Stimulated activated CD8-positive, alpha-beta memory T cell treated with anti-CD3 and anti-CD28 coated beads, Interleukin-4, amount 100 ng/mL, for 4 hours (primary cell): ENCODE measurements at places on chromosomes 1 and 21.

GRCh38 chr1:210536254-210536961 lies 207.7 kb downstream of the HHAT start:
- DNase-seq: no peak

- DNase-seq: no peak
Observed at GRCh38 chr1:29176576-29176975, 5.1 kb downstream of the SRSF4 start.

DNA sequence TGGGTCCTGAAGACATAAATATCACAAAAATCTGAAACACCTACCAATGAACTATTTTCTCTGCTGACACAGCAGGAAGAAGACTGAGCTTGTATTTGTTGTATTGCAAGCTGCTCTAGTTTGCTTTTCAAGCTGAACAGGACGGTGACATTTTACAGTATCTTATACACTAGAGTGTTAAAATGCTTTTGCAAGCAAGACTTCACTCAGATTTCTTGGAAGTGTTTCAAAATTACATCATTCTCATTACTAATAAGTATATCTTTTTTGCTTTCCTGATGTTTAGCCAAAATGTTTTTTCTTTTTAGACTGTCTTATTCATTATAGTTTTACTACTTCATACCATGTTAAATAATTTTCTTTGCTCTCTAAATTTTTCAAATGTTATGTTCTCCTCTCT lies 427.1 kb upstream of the CXADR start:
- no peak for DNase-seq

- no peak for DNase-seq
Observed at GRCh38 chr21:43911015-43911934, 46.3 kb downstream of the AGPAT3 start.

- no peak for DNase-seq
Observed at GRCh38 chr1:184965944-184966860, 8.1 kb downstream of the NIBAN1 start.

GRCh38 chr1:34409689-34410229 lies 233.1 kb downstream of the C1orf94 start:
- no peak for DNase-seq

DNA sequence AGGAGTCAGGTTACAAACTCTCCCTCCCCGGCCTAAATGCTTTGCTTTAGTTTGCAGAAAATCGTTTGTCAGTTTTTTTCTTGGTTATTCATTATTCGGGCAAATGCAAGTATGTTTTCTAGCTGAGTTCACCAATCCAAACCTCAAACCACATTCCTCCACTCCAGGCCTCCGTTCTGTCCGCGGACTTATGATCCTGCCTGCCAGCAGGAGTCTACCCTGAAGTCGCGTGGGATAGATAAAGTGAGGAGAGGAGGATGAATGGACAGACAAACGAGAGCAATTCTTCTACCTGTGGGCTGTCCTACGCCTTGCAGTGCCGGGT lies 1.3 kb downstream of the ADAMTS1 start:
- no peak for DNase-seq

DNA sequence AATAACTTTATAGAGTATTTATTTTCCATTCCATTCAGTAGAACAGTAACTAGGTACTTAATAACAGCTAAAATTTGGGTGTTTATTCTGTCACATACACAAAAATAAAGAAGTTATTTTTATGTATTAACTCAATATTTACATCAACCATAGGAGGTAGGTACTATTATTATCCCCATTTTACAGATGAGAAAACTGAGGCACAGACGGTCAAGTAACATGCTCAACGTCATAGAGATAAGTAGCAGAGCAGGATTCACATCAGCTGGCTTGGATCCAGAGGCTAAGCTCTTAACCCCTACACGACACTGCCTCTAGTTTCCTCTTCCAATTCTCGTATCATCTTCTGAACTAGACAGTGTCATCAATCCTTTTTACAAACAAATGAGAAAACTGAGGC lies 9.3 kb downstream of the ZBTB21 start:
- no peak for DNase-seq

DNA sequence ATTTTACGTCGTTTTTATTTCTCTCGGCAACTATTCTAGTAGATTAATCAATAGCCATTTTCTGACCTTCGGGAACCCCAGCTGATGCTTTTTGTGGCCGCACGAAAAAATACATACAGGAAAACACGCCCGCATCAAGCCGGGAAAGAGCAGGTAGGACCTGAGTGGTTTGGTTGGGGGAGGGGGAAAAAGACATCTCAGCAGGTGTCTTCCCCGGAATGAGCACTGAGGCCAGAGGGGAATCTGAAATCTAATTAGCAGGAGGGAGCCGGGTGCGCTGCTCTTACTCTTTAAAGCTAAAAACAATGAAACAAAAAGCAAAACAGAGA lies 618 bp upstream of the FOXD3 start:
- DNase-seq: no peak

DNA sequence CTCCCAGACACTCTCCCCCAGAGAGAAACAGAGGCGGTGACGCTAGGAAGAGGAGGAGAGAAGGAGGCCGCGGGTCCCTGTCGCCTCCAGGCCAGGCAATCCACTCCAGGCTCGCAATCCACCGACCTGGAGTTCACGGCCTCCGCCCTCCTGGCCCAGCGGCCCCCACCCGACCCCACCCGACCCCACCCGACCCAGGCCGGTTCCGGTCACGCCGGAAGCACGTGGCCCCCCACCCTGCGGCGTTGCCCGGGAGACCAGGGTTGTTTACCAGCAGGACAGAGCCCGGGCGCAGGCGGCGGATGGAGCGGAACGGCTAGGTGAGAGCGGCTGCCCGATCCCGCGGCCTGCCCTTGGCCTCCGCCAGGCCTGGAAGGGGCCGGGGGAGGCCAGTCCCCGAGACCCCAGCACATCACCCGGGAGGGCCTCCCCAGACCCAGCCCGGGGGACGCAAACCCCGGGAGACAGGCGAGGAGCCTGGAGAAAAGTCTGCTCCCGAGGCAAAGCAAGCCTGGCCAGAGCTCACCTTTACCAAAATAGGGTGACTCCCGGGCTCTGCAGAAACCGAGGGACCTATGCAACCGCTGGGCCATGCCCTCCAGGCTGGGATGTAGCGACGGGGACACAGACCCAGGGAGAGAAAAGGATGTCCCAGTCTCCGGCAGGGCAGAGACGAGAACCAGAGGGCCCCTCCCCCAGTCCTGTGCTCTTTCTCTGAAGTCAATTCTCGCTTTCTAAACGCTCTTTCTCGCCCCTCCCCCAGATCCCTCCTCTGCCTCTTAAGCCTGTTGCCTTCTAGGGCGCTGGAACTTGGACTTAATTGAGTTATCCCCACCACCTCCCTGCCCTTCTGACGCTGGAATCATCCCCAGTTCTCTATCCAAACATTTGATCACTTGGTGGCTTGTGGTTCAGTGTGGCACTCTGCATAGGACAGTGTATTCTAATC lies at the start of the genes PLA2G2C and UBXN10:
Gene PLA2G2C (minus strand): TSS at position 685 of the 949 bp plus-strand sequence. CDS start 9,155 bp downstream, outside the sequence.
Gene UBXN10 (plus strand): TSS at position 263 of the 949 bp plus-strand sequence. CDS start 4,466 bp downstream, outside the sequence.
- DNase-seq: no peak

GRCh38 chr1:229035054-229035747 lies 235.7 kb upstream of the RAB4A start:
- DNase-seq: no peak
